Sigmoid colon (tissue), 7 donors: ENCODE measurements at places on chromosomes 5 and 9. TPM values are rescaled to one million over a fixed set of nuclear protein-coding genes. Genes with fewer than 3 reads are reported as not detected.

GRCh38 chr5:154421868-154422267 lies 23.9 kb upstream of the SAP30L start:
- H3K4me1 ChIP-seq, result no peaks in the 10 kb centered on the region
- H3K27ac ChIP-seq, result no peak overlapping the region
- H3K27me3 ChIP-seq, result no peaks in the 10 kb centered on the region
- H3K36me3 ChIP-seq, result peaks cover 8% of the 10 kb centered on the region
- no peak overlapping the region for H3K4me3 ChIP-seq
- DNase-seq, result no peak

DNA sequence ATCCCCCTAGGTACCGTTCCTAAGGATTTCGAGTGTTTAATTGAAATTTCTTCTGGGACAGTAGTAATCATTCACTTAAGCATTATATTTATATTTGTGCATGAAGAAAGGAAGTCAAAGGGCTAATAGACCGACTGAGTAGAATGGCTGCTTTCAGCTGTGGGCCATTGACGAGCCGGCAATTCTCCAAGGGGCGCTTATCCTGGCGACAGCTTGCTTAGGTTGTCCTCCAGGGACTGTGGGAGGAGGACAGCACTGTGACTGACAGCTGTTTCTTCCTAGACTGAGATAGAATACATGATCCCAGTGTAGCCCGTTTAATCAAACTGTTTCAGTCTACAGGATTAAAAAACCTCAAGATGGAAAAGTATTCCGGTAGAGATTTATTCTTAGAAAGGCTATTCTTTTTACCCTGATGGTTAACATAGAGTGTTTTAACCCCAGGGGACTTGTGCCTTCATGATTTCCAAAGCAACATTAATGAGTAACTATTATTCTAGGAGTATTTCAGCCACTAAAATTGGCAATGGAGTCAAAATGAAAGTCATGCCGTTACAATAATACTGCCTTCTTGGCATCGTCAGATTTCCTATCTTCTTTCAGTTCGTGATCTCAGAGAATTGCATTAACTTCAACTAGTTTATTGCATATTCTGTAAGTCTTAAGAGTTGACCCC lies 943.1 kb upstream of the WWC1 start:
- no peak for DNase-seq
- no peak overlapping the region for H3K27ac ChIP-seq
- H3K36me3 ChIP-seq, result no peaks in the 10 kb centered on the region

- no peaks in the 10 kb centered on the region for H3K4me1 ChIP-seq
- peaks cover 77% of the 10 kb centered on the region for H3K36me3 ChIP-seq
- H3K27ac ChIP-seq, result no peak overlapping the region
- DNase-seq, result no peak
- H3K27me3 ChIP-seq, result no peaks in the 10 kb centered on the region
- H3K4me3 ChIP-seq, result no peak overlapping the region
Observed at GRCh38 chr5:1332461-1333001, 12.4 kb downstream of the CLPTM1L start.

DNA sequence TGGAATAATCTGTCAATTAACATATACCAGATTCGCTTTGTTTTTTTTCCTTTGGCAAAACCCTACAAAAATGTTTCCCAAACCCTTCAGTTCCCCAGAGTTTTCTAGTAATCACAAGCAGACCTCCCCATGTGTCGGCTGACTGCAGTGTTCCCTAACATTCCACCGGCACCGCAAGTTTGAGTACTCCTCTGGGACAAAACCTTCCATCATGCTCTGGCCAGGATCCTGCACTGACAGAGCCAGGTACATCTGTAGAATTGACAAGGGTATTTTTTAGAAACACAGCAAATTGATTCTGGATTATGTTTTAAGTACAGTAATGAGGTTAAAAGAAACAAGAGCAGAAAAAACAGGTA lies 174.7 kb downstream of the GAS1 start:
- no peaks in the 10 kb centered on the region for H3K36me3 ChIP-seq
- DNase-seq, result no peak
- no peaks in the 10 kb centered on the region for H3K27me3 ChIP-seq
- H3K27ac ChIP-seq, result no peak overlapping the region
- H3K4me3 ChIP-seq, result no peak overlapping the region
- no peaks in the 10 kb centered on the region for H3K4me1 ChIP-seq

HSPA4 gene
- total RNA-seq, result 45.2 TPM

CD180 gene
- 0.81 TPM for total RNA-seq

SLC6A19 gene
- total RNA-seq, result not detected

GRCh38 chr5:142246-142810 lies 49.0 kb upstream of the LRRC14B start:
- H3K4me1 ChIP-seq, result no peaks in the 10 kb centered on the region
- H3K27ac ChIP-seq, result no peak overlapping the region
- no peak for DNase-seq
- no peak overlapping the region for H3K4me3 ChIP-seq
- no peaks in the 10 kb centered on the region for H3K36me3 ChIP-seq

MYORG gene
- total RNA-seq, result 18.5 TPM

DNA sequence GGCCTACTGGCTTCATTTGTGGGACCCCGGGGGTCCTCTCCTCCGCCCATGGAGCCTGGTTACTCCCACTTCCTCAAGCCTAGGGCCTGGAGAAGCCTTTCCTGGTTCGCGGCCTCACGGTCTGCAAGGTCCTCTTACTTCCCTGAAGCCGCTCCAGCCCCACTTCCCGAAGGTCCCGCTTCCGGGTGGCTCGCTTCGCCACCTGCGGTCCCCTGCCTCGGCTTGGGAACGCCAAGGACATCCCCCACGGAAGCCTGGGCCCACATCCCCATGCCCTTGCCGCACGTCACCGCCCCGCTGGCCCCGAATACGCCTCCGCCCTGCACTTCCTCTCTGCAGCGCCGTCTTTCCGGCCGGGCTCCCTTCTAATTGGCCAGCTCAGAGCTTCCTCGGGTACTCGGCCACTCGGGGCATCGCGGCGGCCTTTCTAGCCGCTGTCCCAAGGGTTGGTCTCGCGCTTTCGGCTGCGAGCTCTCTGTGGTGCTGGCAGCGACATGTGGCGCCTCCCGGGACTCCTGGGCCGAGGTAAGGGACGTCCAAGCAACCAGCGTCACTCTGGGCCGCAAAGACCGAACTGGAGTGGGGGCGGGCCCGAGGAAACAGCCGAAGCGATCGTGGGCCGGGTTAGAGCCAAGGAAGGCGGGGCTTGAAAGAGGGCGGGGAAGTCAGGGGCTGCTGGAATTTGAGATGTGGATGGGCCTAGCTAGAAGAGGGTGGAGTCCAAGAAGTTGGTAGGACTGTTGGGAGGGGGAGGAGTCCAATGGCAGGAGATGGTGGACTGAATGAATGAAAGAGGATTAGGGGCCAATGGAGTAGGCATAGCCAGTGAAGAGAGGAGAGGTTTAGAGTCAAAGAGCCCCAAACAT lies at the start of gene DELE1:
TSS of gene DELE1 (plus strand) at position 424 of the 866 bp plus-strand sequence. CDS start at position 495, 71 bp downstream.
- no peaks in the 10 kb centered on the region for H3K27me3 ChIP-seq
- H3K27ac ChIP-seq, result peak within 1 kb of the TSS; percentile 92
- H3K4me1 ChIP-seq, result peaks cover 21% of the 10 kb centered on the region
- peak; percentile 97 for DNase-seq
- H3K4me3 ChIP-seq, result peak within 1 kb of the TSS; percentile 66
- H3K36me3 ChIP-seq, result peaks cover 34% of the 10 kb centered on the region

- H3K27me3 ChIP-seq, result no peaks in the 10 kb centered on the region
- H3K27ac ChIP-seq, result no peak overlapping the region
- no peaks in the 10 kb centered on the region for H3K4me1 ChIP-seq
- H3K4me3 ChIP-seq, result no peak overlapping the region
Observed at GRCh38 chr9:34417734-34418133, 40.6 kb downstream of the FAM219A start.
